Karpas-422 (cell line): ENCODE measurements at places on chromosomes 5 and 9. TPM values are rescaled to one million over a fixed set of nuclear protein-coding genes. Genes with fewer than 3 reads are reported as not detected.

HTR1A gene
- not detected in 2 replicates for total RNA-seq

FOXD4L6 gene
- total RNA-seq: 0.30 and 1.5 TPM in 2 replicates

- no peaks in the 10 kb centered on the region for H3K36me3 ChIP-seq
- no peaks in the 10 kb centered on the region for H3K27me3 ChIP-seq
- no peak overlapping the region for H3K4me3 ChIP-seq
Measured at GRCh38 chr9:32251539-32251938, 132.9 kb upstream of the ACO1 start.

DNA sequence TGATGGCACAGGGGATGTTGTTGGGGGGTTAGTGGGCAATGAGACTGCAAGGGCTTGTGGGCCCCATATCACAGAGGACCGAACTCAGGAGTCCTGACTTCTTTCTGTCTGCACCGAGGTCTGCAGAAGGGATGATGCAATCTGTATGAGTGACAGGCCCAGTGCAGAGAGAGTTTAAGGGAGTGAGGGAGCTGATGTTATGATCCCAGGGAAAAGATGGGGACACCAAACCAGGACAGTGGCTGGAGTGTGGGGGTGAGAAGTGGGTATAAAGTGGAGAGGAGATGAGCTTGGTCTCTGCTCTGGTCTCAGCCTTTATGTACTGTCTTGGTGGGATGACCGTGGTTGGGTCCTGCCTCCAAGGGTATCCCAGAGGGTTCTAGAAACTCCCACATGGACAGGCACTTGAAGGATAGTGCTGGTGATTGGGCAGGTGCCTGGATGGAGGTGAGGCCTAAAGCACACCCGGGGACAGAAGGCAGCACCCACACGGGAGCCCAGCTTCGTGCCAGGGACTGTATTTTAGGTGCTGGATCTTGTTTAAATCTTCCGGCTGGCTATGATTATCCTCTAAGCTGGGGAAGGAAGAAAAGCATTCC, 21.9 kb downstream of the GSN start:
- no peaks in the 10 kb centered on the region for H3K27me3 ChIP-seq
- H3K36me3 ChIP-seq: no peaks in the 10 kb centered on the region
- H3K27ac ChIP-seq: no peak overlapping the region
- peaks cover 12% of the 10 kb centered on the region for H3K4me1 ChIP-seq

DNA sequence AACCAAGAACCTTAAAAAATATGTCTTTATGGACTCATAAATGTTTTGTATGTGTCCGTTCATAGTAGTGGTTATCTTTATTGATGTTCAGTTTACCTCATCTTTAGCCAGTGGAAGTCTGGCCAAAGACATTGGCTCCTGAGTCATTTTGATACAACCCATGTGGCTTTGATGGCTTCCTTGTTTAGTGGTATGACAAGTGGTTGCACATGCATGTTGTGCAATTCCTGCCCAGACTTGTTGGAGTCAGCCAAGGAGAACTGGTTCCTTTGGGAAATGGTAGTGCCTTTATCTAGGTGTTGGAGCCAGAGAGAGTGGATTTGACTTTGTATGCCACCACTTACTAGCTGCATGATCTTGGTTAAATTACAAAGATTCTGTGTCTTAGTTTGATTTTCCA, 94.3 kb downstream of the RPS23 start:
- no peak overlapping the region for H3K4me3 ChIP-seq
- peaks cover 8% of the 10 kb centered on the region; the same call in 1 of the 2 replicates for H3K36me3 ChIP-seq
- no peak overlapping the region for H3K27ac ChIP-seq
- H3K27me3 ChIP-seq: no peaks in the 10 kb centered on the region
- peaks cover 3% of the 10 kb centered on the region; the same call in 1 of the 2 replicates for H3K4me1 ChIP-seq
